ENCODE measurements at places on chromosomes 2 and 18.

DNA sequence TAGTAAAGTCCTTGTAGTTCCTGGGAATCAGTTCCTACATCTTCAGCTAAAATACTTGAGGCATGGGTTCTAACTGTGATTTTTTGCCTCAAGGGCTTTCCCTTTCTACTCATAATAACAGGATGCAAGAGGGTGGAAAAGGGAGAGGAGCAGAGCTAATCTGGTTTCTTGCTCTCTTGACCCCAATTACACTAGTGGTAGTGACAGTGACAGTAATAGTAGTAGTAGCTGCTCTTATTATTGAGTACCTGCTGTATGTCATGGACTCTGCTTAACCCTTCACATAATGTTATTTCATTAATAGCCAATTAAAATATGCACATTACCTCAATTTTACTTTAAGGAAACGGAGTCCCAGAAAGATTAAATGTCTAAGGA, 214.8 kb upstream of the HNRNPA3 start:
- DNase-seq = no peak

DNA sequence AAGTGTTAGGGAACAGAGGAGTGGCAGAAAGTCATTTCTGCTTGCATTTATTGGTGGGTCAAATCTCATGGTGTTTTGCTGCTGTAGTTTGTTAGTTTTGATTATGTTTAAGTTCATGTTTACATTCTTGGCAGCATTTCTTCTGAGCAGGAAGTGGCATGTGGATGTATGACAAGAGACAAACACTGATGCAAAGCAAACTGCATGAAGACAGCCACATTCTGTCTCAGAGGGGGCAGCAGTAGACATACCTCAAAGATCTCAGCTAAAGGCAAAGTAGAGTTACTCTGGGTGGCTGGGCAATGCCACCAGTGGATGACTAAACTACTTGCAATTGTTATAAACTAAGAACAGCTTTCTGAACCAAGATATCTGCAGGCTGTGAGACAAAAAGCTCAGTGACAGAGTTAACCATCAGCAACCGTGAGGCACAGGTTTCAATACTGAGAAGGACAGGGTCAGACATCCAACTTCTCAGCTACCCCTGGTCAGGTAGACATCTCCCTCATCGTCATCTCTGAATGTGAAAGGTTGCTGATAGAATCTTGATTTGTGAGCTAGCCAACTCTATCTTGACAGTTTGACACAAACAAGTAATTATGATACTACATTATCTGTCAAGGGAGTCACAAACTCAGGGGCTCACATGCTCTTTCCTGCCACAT, 16.4 kb downstream of the GALNT3 start:
- no peak for DNase-seq

- no peak for DNase-seq
Measured at GRCh38 chr18:13371689-13372418, 153.3 kb downstream of the LDLRAD4 start.

DNA sequence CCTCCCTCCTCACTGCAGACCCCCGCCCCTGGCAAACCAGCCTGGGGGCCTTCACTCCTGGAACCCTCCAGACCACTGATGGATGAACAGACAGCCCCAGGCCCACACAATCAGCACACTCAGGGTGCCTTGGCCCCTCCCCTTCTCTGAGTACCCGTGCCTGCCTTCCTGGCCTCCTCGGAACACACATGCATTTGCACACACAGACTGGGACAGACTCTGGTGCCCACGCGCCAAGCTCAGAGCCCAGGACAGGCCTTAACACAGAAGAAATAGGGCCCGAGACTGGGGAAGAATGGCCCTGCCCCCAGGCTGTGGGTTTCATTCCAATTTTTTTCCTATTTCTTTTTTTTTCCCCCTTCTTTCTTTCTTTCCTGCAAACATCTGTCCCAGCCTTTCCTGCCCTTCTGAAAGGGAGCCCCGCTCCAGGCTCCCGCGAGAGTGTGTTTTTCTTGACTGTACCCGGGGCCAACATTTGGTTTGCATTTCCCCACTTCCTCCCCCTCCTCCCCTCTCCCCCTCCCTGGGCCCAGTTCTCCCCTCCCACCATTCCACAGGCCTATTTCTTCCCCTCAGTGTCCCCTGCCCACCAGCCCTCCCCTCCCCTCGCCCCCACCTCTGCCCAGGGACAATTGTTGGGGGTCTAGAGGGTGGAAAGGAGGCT, 618 bp upstream of the TNS1 start:
- peak; percentile 73 for DNase-seq

- DNase-seq = no peak
Measured at GRCh38 chr2:179974761-179975160, 32.3 kb downstream of the CWC22 start.

- no peak for DNase-seq
Measured at GRCh38 chr2:137966043-137966442, 1.8 kb downstream of the HNMT start.

GRCh38 chr18:50011813-50012435, 183.0 kb downstream of the MYO5B start:
- peak; percentile 25 for DNase-seq

DNA sequence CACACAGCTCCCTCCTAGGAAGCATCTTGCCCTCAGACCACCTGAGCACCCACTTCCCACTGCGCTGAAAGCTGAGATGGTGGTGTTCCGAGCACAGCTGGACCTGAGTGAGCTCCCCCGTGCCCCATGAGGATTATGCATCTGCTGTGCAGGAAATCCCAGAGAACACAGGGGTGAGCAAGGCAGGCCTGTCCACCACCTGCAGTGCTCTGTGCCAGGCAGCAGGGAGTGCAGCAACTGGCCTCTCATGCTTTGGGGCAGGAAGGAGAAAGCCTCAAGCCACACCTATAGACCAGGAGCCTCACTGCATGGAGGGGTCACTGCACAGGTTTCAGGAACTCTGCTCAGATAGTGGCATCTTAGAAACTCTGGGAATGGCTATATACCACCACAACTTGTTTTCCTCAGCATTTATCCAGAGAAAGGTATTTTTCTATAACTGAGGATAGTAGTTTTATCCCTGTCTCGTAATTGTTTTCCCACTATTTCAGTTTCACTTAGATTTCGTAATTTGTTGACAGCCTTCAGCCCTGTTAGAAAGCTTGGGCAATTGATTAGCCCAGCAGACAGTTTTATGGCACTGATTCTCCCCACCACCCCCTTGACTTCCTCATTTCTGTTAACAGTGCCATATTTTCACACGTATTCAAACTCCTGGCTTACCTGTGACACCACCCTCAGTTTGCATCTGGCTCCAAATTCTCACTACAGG, 144.3 kb upstream of the DAPL1 start:
- no peak for DNase-seq

- no peak for DNase-seq
Measured at GRCh38 chr2:227057743-227058447, 106.1 kb downstream of the COL4A4 start.

- no peak for DNase-seq
Measured at GRCh38 chr2:206471524-206472062, 28.3 kb downstream of the ADAM23 start.

DNA sequence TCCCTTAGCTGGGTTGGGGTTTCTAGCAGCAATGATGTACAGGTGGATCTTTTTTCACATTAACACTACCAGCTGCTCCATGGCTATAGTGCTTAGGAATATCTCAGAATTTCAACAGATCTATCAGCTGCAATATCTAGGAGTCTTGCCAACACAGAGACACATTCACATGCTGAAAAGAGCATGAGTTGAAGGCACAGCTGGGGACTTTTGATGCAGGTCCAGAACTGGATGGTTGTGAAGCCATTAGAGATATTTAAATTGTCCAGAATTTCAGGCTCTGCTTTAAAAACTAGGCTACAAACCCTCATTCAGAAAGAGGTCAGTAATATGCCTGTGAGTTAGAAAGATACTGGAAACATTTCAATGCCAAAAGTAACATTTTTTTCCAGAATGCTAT, 122.2 kb upstream of the CCDC195 start:
- peak; percentile 54 for DNase-seq

- DNase-seq = peak; percentile 67
Measured at GRCh38 chr2:237181844-237182243, 96.2 kb downstream of the COPS8 start.

DNA sequence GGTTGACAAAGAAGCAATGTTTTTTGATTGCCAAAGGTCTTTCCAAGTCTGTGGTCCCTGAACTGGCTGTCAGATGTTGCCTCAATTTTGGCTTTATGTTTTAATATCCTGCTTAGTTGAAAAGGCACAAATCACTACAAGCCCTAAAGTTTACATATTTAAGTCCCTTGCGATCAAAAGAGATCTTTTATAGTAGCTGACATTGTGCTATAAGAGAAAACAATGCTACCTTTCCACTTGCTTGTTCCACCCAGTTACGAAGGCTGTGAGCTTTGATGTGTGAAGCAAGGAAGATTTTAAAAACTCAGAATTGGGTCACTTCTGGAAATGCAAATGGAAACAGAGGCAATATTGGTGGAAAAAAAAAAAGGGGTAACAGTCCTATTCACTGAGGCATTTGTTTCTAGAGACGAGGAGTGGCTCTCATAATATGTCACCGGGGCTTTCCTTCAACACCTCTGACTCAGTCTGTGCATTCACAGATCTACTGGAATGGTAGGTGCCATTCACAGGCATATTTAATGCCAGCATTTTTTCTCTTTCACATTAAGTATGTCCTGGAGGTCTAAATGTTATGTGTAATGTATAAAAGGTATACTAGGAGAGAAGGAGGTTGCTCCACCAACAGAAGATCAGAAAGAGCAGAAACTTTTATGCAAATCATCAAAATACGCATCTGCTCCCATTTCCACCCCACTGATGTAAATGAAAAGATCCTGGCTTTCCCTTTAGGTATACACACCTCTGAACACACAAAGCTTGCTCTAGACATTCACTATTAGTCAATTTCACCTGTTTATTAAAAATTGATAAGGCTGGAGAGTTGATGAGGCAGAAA, 91.8 kb downstream of the TGIF1 start:
- DNase-seq = no peak

- no peak for DNase-seq
Measured at GRCh38 chr2:239948100-239948881, 76.9 kb downstream of the NDUFA10 start.

DNA sequence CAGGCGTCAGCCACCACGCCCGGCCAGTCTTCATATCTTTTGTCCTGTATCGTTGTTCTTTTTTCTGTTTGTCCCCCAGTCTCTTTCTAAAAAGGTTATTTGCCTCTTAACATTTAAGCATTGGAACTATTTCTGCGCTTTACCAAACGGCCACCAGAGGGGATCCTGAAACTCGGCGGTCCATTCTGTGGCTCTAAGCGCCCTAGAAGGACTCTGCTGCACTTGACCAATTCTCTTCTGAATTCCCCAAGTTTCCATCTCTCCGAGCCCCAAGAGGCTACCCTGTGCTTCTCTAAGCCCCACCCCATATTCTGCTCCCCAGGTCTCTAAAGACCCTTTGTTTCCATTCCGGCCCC, 33.1 kb upstream of the REG3G start:
- no peak for DNase-seq

GRCh38 chr2:180006781-180007579, at the start of gene CWC22:
TSS of gene CWC22 (minus strand) at chr2:180007297. CDS start at chr2:179993341, 13,956 bp downstream.
- DNase-seq = peak; percentile 72

DNA sequence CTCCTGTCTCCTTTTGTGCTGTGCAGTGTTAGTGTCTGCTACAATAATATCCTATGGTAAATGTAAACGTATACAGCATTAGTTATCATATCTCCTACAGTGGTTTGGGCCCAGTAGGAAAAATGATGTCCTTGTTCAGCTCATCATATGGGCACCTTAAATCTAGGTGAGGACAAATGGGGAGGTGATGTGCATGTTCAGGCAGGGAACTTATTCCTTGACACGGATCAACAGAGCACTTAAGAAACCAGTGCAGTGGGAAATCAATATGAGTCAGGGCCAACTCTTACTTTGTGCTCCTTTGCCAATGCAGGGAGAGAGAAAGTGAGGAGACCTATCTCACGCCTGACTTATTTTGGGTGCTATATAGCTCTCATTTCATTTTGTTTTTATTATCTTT, 76.4 kb downstream of the KLHL14 start:
- no peak for DNase-seq

GRCh38 chr2:209840434-209840833, 68.8 kb downstream of the UNC80 start:
- no peak for DNase-seq

- no peak for DNase-seq
Measured at GRCh38 chr2:198701481-198701880, 756.3 kb downstream of the SATB2 start.

DNA sequence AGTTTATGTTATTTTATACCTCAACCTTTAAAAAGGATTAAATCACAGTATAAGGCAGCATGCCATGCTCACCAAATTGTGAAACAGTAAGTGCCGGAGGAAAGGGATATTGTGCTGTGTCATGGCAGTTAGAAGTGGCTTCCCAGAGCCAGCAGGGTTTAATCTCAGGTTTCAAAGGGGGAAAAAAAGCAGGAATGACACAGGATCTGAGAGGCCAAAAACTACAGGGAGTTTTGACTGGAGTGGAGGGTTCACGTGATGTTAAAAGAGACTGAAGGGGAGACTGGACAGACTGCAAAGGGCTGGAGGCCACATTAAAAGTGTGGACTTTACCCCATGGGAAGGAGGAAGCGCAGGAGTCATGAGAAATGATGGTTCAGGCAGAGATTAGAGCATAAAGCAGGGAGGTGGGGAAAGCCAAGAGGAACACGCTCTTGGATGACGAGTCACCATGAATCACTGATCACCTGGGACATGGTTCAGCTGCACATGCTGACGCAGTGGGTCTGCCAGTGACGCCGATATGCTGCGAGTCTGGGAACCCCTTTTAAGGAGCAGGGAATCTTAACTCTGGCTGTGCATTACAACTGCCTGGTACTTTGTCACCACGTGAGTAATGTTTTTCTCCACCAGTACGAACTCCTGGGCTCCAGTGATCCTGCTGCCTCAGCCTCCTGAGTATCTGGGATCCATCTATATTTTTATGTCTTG, 6.1 kb downstream of the CHMP1B start:
- peak; percentile 80 for DNase-seq

GRCh38 chr2:14494759-14495158, 137.8 kb upstream of the LRATD1 start:
- no peak for DNase-seq

- DNase-seq = peak; percentile 55
Measured at GRCh38 chr2:8103085-8103708, 578.7 kb upstream of the ID2 start.

DNA sequence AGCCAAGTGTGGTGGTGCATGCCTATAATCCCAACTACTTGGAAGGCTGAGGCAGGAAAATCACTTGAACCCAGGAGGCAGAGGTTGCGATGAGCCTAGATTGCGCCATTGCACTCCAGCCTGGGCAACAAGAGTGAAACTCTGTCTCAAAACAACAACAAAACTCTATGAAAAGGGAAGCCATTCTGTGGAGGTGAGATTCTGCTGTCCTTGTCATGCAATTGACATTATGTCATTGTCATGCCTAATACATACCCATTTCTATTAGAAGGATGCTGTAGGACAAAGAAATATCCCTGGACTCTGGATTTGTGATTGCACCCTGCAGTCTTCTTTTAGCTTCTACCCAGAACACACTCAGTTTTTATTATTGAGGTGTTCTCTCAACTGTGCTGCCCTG, 8.6 kb downstream of the RASGRP3 start:
- DNase-seq = no peak

Measured in fibroblast of skin of left biceps (primary cell).